ENCODE measurements at places on chromosomes 2 and 18.

- DNase-seq, result no peak
Observed at GRCh38 chr2:45583977-45584376, 27.1 kb downstream of the SRBD1 start.

DNA sequence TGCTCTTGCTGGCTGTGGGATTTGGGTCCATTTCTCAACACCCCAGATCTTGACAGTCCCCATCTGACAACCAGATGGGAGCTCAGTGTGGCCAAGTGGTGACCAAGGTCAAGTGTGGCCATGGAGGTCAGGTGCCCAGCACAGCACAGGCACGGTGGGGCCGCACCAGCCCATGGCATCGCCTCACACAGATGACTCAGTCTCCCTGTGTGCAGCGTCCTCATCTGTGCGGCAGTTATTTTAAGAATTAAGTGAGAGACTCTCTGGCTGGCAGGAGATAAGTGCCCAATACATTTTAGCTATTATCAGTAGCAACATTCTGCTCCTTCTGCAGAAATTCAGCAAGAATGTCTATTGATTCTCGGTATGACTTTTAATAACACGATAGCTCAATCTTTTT is 167.2 kb downstream of the DDX1 start:
- no peak for DNase-seq

GRCh38 chr18:65363011-65363410 is 387.8 kb upstream of the CDH7 start:
- DNase-seq, result no peak

- no peak for DNase-seq
Observed at GRCh38 chr2:40367032-40367431, 84.9 kb downstream of the SLC8A1 start.

- no peak for DNase-seq
Observed at GRCh38 chr18:63410792-63411191, 11.5 kb downstream of the VPS4B start.

DNA sequence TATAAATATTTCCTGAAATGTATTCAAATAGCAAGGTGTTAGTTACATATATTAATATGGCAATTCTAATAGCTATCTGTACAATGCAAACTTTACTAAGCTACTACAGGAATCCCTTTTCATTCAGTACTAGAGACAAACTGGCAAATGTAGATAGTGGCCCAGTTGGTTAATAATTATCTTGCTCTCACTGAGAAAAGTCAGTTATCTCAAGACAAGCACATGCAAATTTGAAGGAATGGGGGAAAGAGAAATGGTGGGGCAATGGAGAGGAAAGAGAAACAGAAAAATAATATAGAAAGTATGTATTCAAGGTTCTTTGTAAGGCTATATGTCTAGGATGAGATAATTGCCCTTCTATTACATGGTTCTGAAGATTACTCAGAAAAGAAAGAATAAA is 280.0 kb downstream of the FIGN start:
- no peak for DNase-seq

- DNase-seq, result no peak
Observed at GRCh38 chr2:10204326-10205161, 82.0 kb downstream of the RRM2 start.

DNA sequence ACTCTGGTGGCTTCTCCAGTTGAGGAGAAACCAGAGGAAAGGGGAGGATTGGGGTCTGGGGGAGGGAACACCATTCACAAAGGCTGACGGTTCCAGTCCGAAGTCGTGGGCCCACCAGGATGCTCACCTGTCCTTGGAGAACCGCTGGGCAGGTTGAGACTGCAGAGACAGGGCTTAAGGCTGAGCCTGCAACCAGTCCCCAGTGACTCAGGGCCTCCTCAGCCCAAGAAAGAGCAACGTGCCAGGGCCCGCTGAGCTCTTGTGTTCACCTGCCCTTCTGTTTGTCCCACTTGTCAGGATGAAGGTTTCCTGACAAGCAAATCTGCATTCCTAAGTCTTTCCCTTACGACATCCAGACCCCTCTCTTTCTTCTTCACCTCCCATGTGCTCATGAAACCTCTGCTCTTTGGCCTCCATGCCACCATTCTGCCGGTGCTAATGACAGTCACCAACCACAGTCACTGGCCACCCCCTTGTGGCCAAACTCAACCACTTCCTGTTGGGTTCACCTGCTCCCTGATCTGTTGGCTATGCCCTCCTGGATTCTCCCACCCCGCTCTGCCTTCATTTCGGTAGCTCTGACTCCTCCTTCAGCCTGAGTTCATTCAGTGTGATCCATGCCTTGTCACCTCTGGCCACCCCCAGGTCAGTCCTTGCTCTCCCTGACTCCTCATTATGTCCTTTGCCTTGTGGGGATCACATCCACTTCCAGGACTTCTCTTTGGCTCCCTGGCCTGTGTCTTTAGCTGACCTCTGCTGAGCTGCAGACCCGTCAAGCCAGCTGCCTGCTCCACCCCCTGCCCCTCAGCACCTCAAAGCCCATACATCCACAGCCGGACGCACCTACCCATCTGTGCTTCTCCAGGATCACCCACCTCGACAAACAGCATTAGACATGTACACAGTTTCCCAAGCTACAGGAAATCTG is 17.6 kb downstream of the EMX1 start:
- DNase-seq, result no peak

DNA sequence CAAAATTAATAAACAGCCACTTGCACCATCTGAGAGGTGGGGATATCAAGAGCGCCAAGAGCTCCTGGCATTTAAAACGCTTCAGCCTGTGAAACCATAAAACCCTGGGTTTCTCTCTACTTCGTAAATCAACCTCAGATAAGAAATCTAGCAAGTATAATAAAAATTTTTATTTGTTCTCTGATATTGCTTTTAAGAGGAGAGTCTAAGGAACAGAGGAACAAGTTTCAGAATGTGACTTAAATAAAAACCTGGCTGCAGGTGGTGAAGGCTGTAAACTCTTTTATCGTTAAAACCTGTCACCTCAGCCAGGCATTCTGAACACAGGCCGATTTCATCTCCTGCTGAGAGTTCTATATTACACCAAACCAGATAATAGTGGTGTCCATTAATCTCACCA is 9.9 kb downstream of the DYTN start:
- DNase-seq, result no peak

DNA sequence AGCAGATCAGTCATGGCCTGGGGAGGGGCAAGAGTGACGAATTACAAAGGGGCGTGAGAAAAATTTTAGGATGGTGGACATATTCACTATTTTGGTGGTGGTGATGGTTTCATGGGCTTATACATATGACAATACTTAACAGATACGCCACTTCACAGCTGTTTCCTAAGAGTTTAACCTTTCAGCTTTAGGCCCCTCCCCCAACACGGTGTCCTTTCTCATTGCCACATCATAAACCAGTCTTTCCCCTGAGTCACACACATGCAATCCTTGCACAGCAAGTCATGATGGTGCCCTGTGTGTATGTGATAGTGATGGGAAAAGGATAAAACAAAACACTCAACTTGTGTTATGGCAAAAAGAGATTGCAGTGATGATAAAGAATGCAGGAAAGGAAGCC is 47.6 kb upstream of the IL1R1 start:
- DNase-seq, result no peak

DNA sequence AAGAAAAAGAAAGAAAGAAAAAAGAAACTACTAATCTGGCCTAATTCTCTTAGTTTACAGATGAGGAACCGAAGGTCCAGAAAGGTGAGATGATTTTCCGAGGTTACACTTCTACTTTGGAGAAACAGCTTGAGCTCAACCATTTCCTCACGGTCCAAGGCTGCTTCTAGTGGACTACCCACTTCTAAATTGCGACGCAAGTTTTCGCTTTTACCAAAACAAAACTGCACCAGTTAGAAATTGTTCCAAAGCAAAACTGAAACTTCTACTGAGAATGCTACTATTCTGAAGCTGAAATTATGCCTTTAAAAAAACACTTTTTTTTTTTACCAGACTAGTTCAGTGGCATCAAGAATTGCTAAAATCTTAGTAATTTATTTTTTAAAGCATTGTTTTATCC is 101.6 kb downstream of the INO80D start:
- no peak for DNase-seq

- no peak for DNase-seq
Observed at GRCh38 chr2:31675485-31675901, 94.8 kb upstream of the SRD5A2 start.

Measured in right kidney (tissue), 9 donors.